ENCODE measurements at places on chromosomes 1 and 21.

GRCh38 chr1:204729516-204729915, 44.0 kb upstream of the LRRN2 start:
- DNase-seq: no peak

DNA sequence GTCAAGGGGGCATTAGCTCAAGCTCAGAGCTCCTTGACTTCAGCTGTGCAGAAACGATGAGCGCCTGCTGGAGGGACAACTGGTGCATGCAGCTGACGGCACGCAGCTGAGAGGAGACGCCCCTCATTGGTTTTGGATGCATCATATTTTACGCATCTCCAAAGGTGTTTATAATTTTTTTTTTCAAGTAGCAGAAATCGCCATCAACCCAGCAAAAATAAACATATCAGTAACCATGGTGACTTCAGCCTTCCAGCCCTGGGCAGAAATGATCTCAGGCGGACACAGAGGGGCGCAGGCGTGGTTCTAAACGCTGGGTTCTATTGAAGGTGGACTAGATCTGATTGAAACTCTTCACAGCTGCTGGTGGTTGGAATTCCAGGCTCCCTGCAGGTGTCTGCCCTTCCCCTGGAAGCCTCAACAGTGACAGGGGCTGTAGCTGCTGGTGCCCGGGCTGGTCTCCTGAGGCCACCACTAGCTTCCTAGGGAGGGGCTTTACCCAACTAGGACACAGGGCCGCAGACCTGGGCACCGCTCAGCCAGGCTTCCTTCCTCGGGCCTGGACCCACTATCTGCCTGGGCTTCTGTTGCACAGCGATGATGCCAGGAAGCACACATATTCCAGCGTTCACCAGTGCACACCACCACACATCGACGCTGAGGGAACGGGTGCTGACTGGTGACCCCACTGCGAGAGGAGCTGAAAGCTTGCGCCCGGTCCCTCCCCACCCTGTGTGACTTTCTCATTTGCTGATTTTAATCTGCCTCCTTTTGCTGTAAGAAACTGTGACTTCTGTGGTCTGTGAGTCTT, 63.7 kb upstream of the ABCG1 start:
- no peak for DNase-seq

DNA sequence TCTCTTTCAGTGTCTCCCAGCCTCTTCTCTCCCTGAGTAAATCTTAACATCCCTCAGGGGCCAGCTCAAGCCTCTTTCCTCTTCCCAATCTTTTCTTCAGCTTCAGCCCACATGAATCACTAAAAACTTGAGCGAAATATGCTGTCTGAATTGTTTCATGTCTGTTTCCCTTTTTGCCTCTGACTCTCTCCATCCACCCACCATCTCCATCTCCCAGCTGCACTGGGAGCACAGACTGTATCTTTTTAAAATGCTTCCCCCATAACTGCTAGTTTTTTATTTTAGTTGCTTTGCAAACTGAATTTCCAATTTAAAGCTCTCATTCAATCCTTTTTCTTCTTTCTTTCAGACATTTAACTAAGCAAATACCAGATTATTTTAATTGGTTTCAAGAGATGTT, 3.0 kb upstream of the AHCTF1 start:
- DNase-seq: no peak

DNA sequence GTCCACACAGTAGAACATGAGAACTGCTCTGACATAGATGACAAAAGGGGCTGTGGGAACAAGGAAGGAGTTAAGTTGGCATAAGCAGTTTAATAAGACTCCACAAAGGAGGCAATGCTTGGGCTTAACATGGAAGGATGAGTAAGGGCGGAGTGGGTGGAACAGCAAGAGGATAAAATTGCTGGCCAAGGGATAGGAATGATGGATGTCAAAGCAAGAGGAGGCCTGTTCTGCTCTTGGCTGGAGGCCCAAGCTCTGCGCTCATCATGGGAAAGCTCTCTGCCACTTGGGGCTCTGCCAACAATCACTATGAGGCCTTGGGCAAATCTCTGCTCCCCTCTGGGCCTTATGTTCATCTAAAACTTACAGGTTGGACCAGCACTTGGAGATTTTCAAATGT, 98.3 kb upstream of the CAMK1G start:
- DNase-seq: no peak

- DNase-seq: no peak
These were observed 37.4 kb downstream of the LEPR start for GRCh38 chr1:65457868-65458267.

DNA sequence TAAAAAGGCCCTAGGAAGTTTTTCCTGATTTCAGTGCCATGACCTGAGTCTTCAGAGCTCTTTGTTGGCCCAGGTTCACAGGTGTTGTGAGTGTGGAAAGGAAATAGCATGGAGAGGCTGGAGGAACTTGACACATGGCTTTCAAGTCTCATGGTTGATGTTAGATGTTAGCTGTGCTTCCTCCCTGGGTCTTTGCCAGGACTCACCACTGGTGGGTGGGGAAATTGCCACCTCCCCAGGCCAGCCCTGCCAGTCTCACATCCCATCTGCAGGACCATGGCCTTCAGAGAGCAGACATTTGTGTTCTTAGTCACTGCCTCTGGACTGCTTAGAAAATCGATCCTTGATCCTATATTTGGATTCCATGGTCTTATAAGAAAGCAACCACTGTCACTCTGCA, 383.2 kb downstream of the DISC1 start:
- DNase-seq: peak; percentile 18

- no peak for DNase-seq
These were observed 2.5 kb upstream of the POGK start for GRCh38 chr1:166836733-166837132.

DNA sequence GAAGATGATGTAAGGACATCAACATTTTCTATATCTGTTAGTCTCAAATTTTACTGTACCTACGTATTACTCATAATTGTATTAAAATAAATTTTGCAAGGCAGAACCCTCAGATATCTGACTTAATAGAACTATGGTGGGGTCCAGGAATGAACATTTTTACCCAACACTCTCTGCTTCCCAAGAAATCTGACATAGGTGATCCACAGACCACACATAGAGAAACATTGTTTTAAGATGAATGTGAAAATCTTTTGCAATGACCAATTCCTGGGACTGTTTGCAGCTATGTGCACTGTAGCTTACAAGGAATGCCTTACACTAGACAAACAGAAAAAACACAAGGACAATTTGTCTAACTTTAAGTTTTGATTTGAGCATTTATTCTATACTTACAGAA, 645.6 kb upstream of the ADGRL2 start:
- no peak for DNase-seq

DNA sequence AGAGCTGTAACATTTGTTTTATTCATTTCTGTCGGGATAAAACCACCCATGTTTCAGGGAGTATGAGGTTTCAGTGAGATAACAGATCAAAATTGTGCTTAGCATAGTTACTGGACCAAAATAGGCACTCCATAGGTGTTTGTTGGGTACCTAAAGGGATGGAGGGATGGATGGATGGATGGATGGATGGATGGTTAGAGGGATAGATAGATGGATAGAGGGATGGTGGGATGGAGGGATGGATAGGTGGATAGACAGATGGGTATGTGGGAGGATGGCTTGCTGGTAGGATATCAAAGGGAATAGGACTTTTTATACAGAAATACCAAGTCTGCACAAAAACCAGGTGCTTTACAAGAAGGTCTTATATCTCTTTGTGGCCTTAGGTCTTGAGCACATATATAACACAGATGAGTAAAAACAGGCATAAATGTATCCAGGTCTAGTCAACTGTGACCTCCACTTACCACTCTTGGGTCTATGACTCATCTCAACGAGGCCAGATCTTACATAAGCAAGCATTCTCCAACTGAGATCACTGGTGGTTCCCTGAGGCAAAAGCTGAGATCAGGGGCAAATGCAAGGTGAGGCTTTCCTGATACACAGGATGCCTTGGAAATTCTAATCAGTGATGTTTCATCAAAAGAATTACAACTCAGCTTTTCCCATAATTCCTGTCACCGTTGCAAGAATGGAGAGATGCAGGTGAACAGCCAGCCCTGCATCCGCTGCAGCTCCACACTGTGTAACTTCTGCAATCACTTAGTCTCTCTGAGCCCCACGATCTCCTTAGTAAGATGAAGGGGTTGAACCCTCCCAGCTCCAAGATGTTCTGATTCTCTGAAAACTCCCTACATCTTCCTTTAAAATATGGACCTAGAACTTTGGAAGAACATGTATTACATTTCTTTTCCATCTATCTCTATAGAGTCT, 32.0 kb downstream of the PTAFR start:
- no peak for DNase-seq

GRCh38 chr1:111320066-111320879, 29.6 kb downstream of the CHIA start:
- DNase-seq: no peak

- DNase-seq: no peak
These were observed 2.5 kb downstream of the SMIM1 start for GRCh38 chr1:3774946-3775489.

GRCh38 chr1:87155648-87156047, 173.0 kb upstream of the LMO4 start:
- DNase-seq: no peak

- DNase-seq: no peak
These were observed 38.1 kb downstream of the C1orf21 start for GRCh38 chr1:184424945-184425344.

- DNase-seq: no peak
These were observed 19.9 kb downstream of the SGIP1 start for GRCh38 chr1:66553846-66554245.

DNA sequence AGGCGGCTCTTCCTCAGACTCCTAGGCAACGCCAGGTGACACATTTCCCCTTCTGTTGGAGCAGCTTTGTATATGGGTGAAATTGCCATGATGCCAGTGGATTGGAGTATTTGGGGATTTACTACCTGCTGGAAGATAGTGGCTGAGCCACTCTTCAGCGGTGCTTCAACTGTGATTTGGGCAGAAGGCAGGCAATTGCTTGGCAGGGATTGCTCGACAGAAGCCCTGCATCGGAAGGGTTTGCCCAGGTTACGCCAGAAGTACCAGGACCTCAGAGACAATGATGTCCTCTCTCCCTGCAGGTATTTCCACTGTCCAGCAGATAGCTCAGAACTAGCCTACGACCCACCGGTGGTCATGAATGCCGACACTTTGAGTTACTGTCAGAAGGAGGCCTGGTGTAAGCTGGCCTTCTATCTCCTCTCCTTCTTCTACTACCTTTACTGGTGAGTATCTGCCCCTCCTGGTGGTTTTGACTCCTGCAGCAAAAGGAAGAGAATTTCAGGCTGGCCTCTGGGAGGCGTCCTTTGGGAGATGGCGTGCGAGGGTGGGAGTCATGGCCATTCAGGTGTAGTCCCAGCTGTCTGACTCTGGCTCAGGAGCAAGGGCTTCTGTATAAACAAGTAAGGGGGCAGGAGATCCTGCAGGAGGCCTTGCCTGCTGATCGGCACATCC, 118.3 kb downstream of the CNIH3 start:
- DNase-seq: no peak

DNA sequence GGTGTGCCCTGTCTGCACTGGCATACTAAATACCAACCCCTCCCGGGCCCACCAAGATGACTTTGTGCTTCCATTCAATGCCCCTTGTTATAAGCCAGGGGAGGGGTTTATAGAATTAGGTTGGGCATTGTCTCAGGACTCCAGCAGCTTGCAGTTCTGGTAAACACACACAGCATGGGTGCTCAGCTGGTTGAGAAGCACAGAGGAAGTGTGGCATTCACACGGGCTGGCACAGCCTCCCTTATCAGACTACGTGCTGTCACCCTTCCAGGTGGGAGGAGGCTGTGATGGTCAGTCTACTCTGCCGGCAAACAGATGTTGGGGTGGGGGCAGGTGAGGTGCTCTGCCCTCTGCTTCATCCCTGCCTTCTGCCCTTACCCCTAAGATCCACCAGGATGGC, 15.0 kb upstream of the SLC6A17 start:
- DNase-seq: no peak

GRCh38 chr1:203453616-203454015, 22.0 kb upstream of the PRELP start:
- no peak for DNase-seq

GRCh38 chr21:32162727-32163320, 116.0 kb downstream of the MIS18A start:
- no peak for DNase-seq

GRCh38 chr1:73701826-73702225, 496.1 kb downstream of the LRRIQ3 start:
- no peak for DNase-seq

- peak; percentile 81 for DNase-seq
These were observed 5.9 kb upstream of the FNDC5 start for GRCh38 chr1:32876341-32877210.

DNA sequence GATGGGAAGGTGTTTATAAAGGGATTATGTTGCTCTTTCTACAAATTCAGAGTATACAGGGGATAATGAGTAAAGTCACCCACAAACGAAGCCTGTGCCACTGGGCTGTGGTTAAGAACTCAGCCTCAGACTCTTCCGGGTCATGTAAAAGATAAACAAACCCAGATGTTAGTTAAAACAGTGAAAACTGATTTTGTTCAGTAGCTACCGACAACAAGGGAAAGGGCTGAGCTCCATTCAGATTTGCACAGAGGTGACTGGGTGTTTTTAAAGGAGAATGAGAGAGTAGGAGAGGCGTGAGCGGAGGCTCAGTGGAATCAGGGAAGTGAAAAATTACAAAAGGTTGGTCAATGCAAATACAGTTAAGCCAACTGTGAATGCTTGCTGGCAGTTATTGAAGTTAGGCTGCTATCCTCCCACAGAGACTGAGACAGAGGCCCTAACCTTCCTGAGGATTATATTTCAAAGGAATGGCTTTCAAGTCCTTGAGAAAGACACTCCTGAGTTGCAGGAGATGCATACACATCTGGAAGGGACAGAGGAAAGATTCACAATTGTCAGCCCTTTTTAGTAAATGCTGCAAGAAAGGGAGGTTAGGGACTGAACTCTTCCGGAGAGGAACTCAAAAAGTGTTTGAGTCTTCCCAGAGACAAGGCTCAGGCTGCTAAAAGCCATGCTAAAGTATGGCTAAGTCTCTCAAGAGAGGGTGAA, 29.9 kb upstream of the SAMD13 start:
- DNase-seq: no peak

DNA sequence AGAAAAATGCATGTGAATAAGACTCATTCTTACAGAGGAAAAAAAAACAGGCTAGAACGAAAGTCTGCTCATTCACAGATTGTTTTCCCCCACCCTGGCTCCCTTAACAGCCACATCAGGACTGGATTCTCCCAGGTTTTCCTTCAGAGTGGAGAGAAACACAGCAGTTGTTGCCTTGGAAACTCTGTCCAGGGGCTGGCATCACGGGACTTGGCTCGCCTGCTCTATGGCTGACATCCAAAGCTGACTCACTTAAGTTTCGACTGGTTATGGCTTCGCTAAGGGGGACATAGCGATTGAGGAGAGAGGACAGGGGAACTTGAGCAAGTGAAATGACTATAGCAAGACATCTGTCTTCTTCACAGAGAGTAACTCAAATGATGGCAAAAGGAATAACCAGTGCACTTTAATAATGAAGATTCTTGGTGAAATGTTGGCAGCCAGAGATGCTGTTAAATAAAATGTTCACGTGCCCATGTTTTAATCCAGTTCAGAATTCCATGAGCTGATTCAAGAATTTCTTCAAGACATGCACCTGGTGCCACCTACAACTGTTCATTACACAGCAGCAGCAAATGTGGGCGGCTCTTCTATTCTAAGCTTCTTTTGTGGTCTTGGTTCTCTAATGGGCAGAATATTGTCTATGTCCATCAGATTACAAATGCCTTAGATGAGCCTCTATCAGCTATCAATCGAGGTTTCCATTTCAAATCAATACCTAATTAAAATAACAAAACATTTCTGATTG, 21.8 kb downstream of the MIS18A start:
- DNase-seq: no peak

GRCh38 chr1:159187647-159188374, 16.4 kb downstream of the CADM3 start:
- DNase-seq: no peak

All from mucosa of descending colon (tissue), 3 donors.